ENCODE measurements at places on chromosomes 3 and 15.

DNA sequence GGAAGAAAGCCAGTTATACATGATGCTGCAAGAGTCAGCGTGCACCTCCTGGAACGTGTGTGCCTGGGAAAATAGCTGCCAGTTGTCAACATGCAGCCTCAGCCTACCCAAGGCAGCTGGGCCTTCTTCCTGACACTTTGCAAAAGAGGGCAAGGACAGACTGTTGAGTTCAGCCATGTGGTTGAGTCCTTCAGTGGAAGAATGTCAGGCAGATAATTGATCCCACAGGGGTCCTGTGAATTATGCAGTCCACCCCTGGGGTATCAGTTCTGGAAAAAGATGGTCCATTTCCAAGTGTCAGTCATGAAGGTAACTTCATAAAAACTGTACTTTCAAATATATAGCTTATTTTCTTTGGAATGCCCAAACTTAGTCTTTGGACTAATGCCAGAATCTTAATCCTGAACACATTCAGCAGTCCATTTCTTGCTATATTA, 79.6 kb downstream of the ARNT2 start:
- DNase-seq: no peak

DNA sequence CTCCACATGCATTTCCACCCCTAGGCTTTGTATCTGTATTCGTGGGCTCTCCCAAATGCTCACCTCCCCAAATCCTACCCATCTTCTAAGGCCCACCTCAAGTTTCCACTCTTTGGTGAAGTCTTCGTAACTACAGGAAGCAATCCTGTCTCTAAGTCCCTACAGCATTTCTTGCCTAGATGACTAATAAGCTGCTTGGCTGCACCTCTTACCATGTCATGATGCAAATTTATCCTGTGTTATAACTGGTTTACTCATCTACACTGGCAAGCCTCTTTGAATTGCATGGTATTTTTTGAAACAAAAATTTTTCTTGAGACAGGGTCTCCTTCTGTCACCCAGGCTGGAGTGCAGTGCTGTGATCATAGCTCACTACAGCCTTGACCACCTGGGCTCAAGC, 73.3 kb downstream of the SETMAR start:
- peak; percentile 13 for DNase-seq

DNA sequence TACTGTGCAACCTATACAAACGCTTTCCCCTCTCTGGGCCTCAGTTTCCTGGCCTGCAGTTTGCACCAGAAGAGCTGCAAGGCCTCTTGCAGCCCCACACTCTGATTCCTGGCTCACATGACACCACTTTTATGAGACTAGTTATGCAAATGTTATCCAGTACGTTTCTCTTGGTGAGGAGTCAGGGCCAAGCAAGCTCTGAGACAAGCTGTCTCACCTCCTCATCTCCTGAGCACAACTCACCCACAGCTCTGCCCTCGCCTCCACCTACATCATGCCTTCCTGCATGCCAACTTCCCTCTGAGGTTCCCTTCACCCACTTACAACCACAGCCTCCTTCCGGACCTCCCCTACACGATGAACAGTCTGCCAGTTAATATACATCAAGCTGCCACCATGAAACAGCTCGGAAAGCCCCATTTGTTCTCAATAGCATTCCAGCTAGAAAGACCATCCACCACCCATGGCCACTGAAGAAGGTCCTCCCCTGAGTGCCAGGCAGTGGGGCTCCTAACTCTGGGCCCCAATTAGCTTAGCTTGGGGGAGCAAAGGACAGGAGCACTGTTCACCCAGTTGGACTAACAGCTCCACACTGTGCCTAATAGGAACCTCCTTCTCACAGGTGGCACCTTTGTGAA, 25.0 kb downstream of the CRYGS start:
- DNase-seq: no peak

GRCh38 chr15:64583983-64584382, 123.6 kb downstream of the ZNF609 start:
- no peak for DNase-seq

All from lung microvascular endothelial cell (primary cell).